ENCODE measurements at places on chromosomes 6 and 20.

GRCh38 chr6:44084231-44085014, 42.8 kb downstream of the MRPL14 start:
- peak; percentile 53 for DNase-seq

- no peak for DNase-seq
These were observed 110.3 kb upstream of the EYA4 start for GRCh38 chr6:133130863-133131262.

- no peak for DNase-seq
These were observed 43.5 kb upstream of the TINAG start for GRCh38 chr6:54264581-54265272.

- DNase-seq = no peak
These were observed 117.9 kb upstream of the PTPN1 start for GRCh38 chr20:50392138-50392866.

DNA sequence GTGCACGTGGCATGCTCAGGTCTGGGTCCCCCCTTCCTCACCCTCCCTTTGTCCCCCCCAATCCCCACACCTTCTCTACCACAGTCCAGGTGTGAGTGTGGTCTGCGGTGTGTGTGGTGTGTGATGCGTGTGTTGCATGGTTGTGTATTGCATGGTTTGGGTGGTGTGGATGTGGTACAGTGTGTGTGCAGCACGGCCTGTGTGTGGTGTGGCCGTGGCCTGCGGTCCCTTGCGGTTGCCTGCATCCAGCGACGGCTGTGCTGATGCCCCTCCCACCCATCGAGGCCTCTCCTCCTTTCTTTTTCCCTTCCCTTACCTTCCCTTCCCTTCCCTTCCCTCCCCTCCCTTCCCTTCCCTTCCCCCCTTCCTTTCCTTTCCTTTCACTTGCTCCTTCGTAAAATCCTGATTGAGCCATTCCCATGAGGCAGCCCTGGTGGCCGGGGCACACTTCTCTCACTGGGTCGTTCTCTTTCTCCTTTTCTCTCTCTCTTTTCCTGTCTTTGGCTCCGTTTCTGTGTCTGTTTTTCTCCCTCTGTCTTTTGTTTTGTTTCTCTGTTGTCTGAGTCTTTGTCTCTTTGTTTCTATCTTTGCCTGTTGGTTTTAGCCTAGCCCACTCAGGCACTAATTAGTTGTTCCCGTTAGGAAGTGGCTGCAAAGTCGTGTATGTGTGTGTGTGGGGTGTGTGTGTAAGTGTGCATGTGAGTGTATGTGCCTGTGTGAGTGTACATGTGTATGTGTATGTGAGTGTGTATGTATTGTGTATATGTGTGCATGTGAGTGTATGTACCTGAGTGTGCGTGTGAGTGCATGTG, 65.7 kb downstream of the SRC start:
- DNase-seq = peak; percentile 56

DNA sequence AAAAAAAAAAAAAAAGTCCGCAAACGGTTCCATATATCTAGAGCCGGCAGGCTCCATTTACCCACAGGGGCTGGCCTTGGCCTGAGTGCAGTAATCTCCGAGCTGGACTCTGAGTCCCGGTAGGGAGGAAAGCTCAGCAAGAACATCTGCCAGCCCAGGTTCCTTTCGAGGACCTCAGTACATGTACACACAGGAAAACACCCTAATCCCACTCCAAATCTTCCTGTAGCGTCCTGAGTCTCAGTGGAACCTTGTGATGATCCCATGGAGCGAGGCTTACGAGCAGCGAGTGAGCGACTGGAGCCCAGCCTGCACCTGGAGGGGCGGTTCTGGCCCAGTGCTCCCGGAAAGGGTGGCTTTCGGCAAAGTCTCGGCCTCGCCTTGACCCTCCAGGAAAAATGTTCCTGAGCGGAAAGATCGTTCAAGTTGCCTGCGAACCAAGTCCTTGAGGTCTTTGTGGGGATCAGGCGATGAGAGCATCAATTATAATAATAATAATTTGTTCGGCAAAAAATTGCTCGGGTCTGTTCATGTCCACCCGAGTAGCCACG, 32.1 kb downstream of the PRSS16 start:
- DNase-seq = peak; percentile 39

GRCh38 chr6:37459981-37460800, 27.2 kb downstream of the CMTR1 start:
- peak; percentile 81 for DNase-seq

DNA sequence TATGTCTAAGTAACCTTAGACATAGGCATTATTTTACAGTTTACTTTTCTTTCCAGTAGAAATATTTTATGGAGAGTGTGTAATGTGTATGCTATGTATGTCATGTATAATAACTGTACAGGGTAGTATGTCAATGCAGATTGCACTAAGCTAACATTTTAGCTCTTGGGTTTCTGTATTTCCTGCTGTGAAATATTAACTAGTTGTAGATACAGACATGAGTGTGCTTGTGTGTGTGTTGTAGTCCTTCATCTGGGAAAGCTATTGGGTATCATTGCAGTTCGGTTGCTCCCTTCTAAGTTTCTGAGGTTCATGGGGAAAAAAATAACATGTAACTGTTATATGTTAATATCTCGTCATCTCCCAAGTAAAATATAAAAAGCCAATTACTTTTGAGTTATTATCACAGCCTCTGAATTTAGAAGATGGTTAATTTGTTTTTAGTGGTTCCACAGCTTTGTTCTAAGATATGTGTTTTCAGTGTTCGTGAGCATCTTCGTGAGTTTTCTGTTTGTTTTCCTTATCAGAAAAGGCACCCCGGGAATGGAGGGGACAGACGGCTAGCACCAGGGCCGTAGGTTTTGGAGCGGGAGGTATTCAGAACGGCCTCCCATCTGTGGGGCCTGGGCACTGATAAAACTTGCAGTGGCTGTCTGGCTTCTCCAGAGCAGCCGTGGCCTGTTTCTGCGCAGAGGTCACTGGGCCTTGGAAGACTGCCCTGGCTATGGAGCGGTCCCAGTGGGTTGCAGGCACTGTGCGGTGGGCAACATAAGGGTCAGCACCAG, 215.0 kb downstream of the ARID1B start:
- DNase-seq = no peak

DNA sequence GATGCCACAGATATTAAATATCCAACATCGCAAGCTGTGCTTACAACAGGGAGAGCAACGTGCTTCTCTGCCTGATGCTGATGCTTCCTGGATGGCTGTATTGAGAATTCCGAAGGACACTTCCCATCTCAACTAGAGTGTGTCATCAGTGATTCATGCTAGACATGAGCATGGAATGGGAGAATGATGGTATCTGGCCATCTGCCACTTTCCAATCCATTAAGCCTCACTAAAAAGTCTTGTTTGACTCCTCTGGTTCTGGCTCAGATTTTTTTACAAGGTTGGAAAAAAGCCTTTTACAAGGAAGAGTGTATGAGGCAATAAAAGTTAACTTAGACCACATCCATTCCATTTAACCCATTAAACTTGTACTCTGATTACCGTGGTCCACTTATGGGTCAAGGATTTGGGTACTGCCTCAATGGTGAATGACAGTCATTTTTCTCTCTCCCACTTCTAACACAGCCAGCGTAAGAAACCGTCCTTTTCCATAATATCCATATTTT, 265.3 kb downstream of the UST start:
- DNase-seq = no peak

DNA sequence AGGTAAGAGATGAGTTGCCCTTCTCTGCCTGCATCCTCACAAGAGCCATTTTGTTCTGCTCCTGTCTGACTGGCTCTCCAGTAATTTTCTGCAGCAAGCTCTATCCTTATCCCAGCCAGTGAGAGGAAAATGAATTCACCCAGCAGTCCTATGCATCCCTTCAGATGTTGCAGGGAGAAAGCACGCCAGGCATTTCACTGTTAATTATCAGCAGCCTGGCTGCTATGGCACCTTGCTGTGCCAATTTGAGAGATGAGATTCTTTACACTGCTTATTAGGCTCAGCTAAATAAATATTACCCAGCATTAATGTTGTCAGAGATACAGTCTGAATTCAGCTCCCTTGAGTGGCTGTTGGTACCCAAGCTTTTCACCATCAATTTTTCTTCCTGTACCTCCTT, 61.1 kb upstream of the SNAP25 start:
- DNase-seq = no peak

GRCh38 chr6:12369781-12370262, 79.7 kb downstream of the EDN1 start:
- no peak for DNase-seq

GRCh38 chr6:159053781-159054398, 9.1 kb upstream of the TAGAP start:
- no peak for DNase-seq

GRCh38 chr20:48862279-48862678, 34.5 kb upstream of the PREX1 start:
- no peak for DNase-seq

DNA sequence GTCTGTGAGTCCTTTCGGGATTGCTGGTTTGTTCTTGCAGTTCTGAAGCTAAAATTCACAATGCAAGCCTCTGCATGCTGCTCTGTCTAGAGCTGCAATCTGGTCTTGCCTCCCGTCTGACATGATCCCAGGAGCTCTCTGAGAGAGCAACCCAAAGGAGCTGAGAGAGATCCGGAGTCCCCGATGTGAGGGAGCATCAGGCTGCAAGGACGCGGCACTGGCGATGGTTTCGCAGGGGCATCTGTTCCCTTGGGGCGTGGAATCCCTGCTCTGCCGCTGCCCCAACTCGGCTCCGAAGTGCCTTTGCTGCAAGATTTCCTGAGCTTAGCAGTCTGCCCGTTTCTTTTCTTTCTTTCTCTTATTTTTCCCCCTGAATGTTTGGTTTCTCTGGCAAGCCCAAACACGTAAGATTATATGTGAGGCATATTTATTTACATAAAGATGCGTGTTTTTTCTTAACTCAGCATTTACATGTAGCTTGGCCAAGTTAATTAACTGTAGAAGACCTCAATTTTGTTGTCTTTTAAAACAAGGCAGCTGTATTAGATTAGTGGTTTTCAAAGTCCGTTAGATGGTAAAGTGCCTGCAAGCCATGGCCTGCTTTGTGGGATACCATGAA, 873.0 kb downstream of the KIF16B start:
- DNase-seq = no peak

DNA sequence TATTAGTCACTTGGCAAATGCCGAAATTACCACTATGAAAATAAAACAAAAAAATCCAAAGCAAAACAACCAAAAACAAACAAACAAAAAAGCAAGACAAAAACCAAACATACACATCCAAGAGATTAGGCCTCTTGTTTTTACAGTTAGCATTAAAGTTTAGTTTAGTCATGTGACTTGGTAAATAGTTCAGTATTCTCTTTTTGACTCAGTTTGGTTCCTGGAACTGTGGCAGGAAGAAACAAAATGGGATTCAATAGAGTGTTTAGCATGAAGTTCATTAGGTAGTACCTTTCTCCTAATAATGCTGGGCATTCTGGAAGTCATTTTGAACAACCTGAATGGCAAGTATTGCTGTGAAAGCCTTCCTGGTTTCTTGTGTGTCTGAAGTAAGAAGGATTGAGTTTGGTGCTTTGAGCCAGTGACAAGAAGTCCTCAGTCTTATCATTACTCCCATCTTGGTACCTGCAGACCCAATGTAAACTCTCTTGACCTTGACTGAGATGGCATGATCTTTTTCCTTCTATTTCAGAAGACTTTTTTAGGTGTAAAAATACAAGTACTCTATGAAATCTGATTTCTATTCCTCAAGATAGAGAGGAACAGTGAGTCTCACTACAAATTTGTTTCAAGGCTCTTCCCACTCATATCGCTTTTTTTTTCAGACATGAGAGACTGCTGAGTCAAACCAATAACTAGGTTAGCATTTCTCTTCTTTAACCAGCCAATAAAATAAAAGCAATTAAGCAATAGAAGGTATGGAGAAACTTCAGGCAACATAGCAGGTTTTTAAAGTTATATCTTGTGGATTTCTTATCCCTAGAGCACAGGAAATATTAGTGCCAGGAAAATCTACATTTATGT, 223.6 kb upstream of the PREP start:
- no peak for DNase-seq

DNA sequence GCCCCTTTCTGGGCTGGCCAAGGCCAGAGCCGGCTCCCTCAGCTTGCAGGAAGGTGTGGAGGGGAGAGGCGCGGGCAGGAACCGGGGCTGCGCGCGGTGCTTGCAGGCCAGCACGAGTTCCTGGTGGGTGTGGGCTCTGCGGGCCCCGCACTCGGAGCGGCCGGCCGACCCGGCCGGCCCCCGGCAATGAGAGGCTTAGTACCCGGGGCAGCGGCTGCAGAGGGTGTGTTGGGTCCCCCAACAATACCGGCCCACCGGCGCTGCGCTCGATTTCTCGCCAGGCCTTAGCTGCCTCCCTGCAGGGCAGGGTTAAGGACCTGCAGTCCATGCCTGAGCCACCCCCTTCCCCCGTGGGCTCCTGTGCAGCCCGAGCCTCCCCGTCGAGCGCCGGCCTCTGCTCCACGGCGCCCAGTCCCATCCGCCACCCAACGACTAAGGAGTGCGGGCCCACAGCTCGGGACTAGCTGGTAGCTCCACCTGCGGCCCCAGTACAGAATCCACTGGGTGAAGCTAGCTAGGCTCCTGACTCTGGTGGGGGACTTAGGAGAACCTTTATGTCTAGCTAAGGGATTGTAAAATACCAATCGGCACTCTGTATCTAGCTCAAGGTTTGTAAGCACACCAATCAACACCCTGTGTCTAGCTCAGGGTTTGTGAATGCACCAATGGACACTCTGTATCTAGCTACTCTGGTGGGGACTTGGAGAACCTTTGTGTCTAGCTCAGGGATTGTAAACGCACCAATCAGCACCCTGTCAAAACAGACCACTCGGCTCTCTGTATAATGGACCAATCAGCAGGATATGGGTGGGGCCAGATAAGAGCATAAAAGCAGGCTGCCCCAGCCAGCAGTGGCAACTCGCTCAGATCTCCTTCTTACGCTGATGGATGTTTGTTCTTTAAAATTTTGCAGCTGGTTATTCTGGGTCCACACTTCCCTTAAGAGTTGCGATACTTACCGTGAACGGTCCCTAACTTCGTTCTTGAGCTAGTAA, 167.4 kb upstream of the RREB1 start:
- DNase-seq = no peak

DNA sequence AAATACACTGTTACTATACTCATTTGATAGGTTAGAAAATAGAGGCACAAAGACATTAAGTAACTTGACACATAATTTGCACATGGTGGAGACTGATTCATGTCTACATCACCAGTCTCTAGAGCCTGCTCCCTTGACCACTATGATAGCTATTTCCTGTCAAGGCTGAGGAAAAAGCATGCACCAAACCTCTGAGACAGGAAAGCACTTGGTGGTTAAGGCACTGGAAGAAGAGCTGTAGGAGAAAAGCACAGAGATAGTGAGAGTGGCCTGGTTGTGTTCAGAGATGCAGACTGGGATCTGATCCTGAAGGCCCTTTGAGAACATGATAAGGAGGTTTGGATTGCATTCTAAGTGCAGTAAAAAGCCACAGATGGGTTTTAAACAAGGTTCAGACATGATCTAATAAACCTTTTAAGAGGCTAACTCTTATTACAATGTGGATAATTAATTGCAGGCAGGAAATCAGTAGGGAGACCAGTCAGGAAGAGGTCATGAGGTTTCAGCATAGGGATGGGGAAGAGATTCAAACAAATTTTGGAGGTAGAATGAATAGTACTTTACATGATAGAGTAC, 168.9 kb downstream of the PHF3 start:
- no peak for DNase-seq

- DNase-seq = no peak
These were observed 420.1 kb downstream of the NKAIN2 start for GRCh38 chr6:124223611-124224345.

- peak; percentile 78 for DNase-seq
These were observed 50.0 kb downstream of the SGK1 start for GRCh38 chr6:134267917-134268361.

GRCh38 chr20:5353624-5354496, 37.1 kb upstream of the PROKR2 start:
- no peak for DNase-seq
